ENCODE measurements at places on chromosomes 7 and 10.

DNA sequence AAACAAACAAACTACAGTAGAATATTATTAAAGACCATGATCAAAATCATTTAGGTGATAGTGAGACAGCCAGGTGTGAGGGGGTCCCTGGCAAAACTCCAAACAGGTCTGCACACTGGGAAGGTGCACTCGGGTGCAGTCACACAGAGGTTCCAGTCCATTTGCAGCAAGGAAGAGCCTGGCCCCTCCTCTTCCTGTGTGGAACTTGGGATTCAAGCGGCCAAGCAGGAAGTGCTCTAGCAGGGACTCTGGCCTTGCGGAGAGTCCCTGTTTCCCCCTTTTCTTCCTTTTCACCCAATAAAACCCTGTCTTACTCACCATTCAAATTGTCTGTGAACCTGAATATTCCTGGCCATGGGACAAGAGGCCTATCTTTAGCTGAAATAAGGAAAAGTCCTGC, 181.8 kb downstream of the LRRTM3 start:
- no peak for DNase-seq

DNA sequence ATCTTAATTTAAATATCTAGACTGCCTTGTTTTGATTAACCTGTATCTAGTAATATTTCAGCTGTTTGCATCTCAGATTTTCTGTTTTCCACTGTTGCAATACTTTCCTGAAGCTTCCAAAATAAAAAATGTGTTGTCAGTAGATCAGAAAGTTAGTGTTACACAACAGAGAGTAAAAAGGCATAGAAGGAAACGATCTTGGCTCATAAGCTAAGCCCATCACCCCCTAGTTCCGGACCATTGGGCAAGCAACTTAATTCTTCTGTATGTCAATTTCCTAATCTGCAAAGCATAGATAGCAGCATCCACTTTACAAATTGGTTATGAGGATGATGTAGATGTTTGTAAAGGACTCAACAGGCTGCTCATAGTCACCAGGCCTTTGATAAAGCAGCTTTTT, 4.4 kb downstream of the PON3 start:
- no peak for DNase-seq

- no peak for DNase-seq
These were observed 562.2 kb upstream of the FOXK1 start for GRCh38 chr7:4119848-4120247.

DNA sequence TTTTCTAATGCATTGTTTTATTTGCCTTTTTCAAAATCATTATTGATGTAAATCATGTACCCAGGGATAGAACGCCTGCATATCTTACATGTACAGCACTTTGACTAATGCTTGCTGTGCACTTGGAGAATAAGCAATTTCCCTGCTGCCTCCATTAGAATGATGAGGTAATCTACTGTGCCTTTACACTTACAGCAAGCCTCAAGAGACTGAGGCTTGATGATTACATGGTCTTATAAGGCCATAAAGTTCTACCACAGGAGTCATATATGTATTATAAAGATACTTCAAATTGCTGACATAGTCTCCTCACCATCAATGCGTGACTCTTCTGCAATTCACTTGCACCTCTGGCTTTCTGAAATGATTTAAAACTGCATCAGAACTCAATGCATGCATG, 328.6 kb upstream of the HGF start:
- DNase-seq: no peak

DNA sequence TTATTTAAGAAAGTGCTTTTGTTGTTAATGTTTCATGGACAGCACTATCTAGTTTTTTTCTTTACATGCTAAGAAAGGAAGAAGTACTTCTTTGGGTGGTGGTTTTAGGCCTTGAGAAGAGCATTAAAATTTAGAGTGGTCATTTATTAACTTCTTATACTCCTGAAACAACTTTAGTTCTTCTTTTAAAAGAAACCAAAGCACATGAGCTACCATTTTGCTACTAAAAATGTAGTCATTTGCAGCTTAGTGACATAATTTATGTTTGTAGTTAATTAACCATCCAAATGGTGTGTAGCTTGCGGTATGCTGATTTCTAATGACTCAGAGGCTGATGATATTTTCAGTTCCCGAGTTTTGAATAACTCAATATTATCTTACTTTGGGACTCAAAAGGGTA, 207.5 kb downstream of the BBS9 start:
- no peak for DNase-seq

DNA sequence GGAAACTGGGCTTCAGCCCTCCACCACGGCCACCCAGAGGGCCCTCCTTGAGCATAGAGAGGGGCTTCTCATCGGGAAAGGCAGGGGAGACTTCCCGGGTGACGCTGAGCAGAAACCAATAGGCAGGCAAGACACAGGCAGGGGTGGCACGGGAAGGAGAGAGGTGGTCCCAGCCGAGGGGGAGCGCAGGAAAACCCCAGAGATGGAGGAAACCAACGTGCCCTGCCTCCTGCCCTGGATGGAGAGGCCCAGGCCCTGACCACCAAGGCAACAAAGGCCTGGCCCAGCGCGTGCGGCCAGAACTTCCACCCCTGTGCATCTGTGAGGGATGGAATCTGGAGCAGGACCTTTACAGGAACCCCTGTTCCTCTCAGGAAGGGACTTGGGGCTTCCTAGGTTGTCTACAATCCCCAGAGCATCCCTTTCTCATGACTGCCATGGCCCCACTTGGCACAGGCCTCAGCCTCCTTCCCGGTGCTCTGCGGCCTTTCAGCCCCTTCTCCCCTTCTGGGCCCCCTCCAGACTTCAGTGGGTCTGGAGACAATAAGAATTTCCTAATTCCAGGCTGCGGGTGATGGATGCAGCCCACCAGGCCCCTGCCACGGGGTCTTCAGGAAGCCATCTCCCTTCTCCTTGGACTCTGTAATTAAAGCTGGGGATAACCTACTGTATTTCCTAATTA, 137.0 kb upstream of the RET start:
- DNase-seq: no peak

DNA sequence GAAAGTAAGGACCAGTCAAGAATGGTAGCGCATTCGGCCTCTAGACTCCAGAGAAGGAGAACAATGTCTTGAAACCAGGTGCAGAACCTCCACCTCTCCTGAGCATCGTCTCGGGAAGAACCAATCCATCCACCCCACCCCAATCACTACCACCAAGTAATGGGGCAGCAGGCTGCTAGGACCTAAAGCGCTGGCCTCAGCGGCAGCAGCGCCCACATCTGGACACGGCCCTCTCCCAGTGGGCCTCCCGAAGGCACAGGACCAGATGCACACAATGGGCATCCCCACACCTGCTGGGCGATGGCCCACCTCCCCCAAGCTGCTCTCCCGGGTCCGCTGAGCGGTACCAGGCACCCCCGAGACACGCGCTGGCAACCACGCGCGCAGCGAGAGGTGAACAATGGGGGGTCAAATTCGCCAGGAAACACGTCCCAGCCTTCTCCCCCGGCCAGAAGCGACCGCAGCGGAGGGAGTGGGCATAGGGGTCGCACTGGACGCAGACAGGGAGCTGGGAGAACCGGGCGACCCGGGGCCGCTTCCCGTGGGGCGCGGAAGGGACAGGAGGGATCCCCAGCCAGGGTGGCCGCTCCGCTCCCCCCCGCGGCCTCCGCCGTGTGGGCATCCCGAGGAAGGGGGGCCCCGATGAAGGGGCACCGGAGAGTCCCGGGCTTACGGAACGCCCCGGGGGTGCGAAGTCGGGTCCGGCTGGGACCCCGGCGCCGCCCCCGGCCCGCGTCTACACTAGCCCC, 506 bp downstream of the CTTNBP2 start:
- DNase-seq: no peak

- peak; percentile 56 for DNase-seq
These were observed 333.9 kb downstream of the AUTS2 start for GRCh38 chr7:69932034-69932628.

DNA sequence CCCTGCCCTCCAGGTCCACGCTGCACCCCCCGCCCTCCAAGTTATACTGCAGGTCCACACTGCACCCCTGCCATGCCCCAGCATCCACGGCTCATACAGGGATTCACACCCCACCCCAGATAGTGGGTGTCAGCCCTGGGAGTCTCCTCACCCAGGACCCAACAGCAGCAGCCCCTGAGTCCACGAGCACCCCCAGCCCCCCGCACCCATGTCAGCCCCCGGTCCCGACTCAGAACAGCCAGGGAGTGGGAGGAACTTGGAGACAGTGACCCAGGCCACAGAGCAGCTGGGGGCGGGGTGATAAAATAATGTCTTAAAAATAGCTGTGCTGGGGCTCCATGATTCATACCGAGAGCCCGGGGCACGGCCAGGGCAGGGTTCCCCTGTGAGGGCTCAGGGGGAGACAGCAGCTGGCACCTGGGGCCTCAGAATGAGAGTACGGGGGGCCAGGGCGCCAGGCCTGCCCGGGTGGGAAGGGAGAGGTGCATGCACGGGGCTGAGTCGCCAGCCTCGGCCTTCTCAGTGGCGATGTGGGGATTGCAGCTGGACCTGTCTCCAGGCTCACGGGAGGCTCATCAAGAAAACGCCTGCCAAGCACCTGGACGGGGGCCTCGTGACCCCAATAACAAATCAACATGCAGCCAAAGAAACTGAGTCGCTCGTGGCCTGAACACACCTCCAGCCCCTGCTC, 29.8 kb downstream of the ADAP1 start:
- DNase-seq: no peak

- DNase-seq: no peak
These were observed 49.8 kb upstream of the SRRM3 start for GRCh38 chr7:76151932-76152331.

- DNase-seq: no peak
These were observed 14.7 kb downstream of the BTBD16 start for GRCh38 chr10:122285506-122286444.

- peak; percentile 88 for DNase-seq
These were observed 11.9 kb upstream of the LMOD2 start for GRCh38 chr7:123643495-123644441.

DNA sequence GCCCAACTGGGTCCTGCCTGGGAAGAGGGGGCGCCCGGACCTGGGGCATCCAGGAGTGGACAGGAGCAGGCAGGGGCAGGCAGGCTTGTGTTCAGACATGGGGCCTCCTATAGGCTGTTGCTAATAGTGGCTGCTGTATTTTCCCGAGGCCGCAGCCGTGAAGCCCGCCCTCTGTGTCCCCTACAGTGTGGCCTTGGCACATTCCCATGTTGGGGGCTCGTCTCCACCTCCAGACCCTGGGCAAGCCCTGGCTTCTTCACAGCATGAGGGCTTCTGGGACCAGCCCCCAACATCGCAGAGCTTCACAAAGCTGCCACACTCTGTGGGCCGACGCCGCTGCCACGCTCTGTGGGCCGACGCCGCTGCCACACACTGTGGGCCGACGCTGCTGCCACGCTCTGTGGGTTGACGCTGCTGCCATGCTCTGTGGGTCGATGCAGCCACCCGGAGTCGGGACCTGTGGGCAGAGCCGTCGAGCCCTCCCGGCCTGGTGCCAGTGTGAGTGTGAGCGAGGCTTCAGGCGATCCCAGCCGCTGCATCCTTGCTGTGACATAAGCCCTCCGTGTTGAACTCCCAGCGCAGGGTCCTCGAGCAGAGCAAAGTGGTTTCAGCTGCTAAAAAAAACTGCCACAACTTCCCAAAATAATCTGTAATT, 109.0 kb downstream of the INPP5A start:
- no peak for DNase-seq

- DNase-seq: no peak
These were observed 122.2 kb downstream of the PDE1C start for GRCh38 chr7:31948029-31948428.

GRCh38 chr7:50145801-50146338, 52.8 kb upstream of the ZPBP start:
- no peak for DNase-seq

- DNase-seq: no peak
These were observed 9.4 kb downstream of the NPC1L1 start for GRCh38 chr7:44531421-44532380.

GRCh38 chr10:33623669-33624068, 289.2 kb upstream of the NRP1 start:
- no peak for DNase-seq

- no peak for DNase-seq
These were observed 41.8 kb downstream of the FGFR2 start for GRCh38 chr10:121556455-121556854.

DNA sequence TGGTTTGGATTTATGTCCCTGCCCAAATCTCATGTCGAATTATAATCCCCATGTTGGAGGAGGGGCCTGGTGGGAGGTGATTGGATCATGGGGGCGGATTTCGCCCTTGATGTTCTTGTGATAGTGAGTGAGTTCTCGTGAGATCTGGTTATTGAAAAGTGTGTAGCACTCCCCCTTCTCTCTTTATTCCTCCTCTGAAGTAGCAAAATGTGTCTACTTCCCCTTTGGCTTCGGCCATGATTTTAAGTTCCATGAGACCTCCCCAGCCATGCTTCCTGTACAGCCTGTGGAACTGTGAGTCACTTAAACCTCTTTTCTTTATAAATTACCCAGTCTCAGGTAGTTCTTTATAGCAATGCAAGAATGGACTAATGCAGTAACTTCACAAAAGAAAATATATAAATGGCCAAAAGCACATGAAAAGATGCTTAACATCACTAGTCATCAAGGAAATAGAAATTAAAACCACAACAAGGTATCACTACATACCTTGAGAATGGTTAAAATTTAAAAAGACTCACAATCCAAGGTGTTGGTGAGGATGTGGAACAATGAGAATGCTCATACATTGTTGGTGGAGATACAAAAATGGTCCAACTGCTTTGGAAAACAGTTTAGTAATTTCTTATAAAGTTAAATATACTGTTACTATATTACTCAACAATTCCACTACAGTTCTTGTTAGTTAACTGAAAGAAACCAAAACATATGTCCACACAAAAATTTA, 218.7 kb downstream of the SNX10 start:
- DNase-seq: no peak

DNA sequence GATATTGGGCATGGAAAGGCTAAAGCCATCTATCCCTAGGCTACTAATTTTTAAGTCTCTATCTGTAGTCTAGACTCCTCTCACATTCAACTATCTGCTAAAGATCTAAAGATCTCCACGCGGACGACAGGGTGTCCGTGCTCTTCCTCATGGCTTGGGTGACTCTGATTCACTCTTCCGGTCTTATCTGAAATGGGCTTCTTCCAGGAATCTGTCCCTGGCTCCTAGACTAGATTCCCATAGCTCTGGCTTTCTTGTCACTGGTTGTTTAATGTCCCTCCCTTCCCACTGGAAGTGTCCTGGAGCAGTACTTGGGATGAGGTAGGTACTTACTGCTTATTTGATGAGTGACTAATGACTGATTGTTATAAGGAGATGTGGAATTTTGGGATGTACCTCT, 62.0 kb upstream of the PODXL start:
- no peak for DNase-seq

DNA sequence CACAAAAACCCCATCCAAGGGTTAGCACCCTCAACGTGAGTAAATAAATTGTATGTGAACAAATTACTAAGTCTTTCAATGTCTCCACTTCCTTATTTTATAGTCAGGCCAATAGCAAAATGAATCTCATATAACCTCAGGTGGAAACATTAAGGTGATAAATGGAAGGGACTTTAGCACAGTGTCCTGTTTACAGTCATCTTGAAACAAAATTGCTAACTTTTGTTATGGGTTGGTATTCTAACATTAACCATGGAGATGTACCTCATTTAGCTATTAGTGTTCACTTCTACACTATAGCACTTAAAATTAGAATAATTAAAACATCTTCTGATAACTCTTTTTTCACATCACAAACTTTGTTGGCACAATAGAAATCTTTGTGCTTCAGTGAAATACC, 255.8 kb upstream of the CNTNAP2 start:
- no peak for DNase-seq

GRCh38 chr7:106717955-106718871, 57.3 kb upstream of the CCDC71L start:
- DNase-seq: peak; percentile 80

Measured in DMS153 (cell line).